ENCODE measurements at places on chromosomes 3 and 15.

DNA sequence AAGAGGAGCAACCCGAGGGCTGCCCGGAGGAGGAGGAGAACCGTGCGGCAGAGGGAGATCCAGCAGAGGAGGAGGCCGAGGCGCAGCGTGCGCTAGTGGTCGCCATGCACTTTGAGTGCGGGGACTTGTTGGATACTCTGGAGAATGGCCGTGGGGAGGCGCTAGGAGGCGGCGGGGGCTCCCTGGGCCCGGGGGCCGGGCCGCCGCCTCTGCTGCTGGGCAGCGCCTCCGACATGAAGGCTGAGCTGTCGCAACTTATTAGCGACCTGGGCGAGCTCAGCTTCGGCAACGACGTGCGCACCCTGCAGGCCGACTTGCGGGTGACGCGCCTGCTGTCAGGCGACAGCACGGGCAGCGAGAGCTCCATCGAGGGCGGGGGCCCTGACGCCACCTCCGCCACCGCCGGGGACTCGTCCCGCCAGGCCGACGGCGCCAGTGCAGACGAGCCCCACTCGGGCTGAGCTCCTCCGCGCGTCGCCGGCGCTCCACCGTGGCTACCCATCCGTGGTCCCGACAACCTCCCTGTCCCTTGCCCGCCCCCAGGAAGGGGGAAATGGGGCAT, 2.0 kb downstream of the FAM43A start:
- DNase-seq = peak; percentile 44

- DNase-seq = no peak
These were observed 85.2 kb upstream of the OXTR start for GRCh38 chr3:8854656-8855055.

GRCh38 chr3:16307832-16308531, 43.0 kb downstream of the OXNAD1 start:
- no peak for DNase-seq

DNA sequence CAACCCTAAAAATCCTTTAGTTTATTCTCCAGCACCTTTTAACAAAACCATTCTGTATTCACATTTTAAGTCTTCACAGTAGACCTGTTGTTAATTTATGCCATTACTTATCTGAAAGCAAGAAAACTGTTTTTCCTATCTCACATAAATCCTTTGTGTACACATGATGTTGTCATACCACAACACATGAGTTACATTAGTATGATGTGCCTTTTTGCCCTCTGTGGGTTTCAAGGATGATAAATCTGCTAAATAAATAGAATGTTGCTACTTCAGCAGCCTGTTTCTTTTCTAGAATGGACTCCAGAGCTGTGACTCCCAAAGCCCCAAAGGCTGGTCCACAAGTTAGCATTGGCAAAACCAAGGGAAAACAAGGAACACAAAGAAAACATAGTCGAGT, 151.6 kb downstream of the SERPINI1 start:
- DNase-seq = no peak

DNA sequence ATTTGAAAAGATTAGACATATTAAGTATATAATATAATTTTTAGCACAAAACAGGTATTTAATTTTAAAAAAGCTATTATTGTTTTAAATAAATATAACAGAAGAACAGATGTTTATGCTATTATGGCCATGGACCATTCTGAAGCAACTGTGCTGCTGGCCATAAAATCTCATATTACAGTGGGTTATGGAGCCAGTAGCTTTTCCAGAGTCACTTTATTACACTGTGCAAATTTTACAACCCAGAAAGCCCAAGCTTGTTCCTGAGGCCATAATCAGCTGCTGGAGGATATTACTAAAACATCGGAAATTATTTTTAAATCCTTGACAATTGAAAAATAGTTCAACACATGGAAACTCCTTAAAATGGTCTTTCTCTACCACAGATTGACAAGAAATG, 557.3 kb upstream of the KCNMB2 start:
- DNase-seq = no peak

DNA sequence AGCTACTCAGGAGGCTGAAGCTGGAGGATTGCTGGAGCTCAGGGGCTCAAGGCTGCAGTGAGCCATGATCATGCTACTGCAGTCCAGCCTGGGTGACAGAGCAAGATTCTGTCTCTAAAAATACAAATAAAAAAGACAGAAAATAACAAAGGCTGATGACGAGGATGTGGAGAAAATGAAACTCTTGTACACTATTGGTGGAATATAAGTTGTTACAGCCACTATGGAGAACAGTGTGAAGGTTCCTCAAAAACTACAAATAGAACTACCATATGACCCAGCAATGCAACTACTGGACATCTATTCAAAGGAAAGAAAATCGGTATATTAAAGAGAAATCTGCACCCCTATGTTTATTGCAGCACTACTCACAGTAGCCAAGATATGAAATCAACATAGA, 526.7 kb upstream of the NAALADL2 start:
- no peak for DNase-seq

GRCh38 chr3:71490692-71491091, 92.8 kb downstream of the FOXP1 start:
- DNase-seq = no peak

DNA sequence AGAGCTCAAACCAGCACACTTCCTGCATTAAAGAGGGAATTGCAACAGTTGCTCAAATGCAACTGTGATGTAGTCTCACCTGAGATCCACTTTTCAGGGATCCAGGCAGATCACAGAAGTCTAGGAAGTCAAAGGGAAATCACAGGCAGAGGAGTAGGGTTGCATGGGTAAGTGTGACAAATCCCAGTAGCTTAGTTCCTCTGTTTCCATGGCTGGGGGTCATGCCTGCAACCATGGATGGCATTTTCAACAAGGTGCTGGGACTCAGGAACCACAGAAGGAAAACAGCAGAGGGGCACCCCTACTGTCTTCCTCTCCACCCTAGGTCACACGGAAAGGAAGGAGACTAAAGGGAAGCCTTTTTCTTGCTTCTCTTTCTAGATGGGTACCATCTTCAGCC, 36.5 kb upstream of the ARNT2 start:
- DNase-seq = no peak

- DNase-seq = no peak
These were observed 1.4 kb downstream of the CSK start for GRCh38 chr15:74783072-74783807.

DNA sequence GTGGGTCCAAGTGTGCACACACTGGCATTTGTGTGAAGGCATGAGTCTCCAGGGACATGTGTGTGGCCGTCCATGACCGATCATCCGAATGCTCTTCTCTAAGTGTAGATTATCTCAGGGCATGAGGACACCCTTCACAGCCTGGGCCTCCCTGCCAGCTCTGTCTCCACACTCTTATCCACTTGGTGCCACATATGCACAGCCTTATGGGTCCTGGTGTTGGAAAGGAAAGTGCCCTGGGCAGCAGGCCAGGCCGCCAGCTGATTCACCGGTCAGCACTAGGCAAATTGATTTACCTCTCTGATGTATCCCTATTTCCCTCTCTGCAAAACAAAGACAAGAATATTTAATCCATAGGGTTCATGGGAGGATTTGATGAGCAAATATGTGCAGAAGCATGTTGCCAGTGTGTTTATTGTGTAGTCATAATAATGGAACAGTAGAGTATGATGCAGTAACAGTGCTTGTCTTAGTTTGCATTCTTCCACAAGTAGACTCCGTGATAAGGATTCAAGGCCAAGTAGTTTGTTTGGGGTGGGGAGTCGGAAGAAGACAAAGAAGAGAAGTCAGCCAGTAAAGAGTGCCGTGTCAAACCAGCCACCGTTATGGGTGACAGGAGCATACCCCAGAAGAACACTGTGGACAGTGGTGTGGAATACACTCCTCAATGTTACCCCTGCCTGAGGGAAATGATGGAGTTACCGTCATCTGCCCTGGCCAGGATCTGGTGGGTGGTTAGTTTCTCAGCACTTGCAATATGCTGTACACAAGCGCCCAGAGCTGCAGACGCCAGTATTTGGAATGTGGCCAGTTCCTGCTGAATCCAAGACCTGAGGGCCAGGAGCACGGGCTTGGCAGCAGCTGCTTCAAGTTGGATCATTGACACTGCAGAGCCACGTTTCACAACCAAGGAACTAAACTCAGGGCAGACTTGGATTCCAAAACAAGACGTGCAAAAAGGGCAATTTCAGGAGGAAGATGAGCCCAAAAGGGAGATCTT, 85.1 kb downstream of the MTHFS start:
- no peak for DNase-seq

All from ascending aorta (tissue), 2 donors.